K562 (cell line): ENCODE measurements at places on chromosomes 11 and 22. TPM values are rescaled to one million over a fixed set of nuclear protein-coding genes. Genes with fewer than 3 reads are reported as not detected.

Gene TMEM191B
- total RNA-seq: 3.9 and 5.3 TPM in 2 replicates

Gene OR2AG1
- total RNA-seq: not detected in 2 replicates

Gene OR51I1
- total RNA-seq: 6.6 and 7.2 TPM in 2 replicates

Gene FAM83F
- 0.07 and 0.13 TPM in 2 replicates for total RNA-seq

Gene OR6M1
- total RNA-seq: not detected in 2 replicates

Gene CAT
- 86.7 and 95.1 TPM in 2 replicates for total RNA-seq

Gene KRTAP5-9
- total RNA-seq: not detected in 2 replicates

Gene EXPH5
- 6.8 and 8.5 TPM in 2 replicates for total RNA-seq

Gene FAT3
- 0.13 TPM in 1 of 2 replicates, not detected in the other for total RNA-seq
